Inflammatory macrophage (primary cell): ENCODE measurements at places on chromosomes 1 and 21.

- peak; percentile 63 for DNase-seq
Observed at GRCh38 chr1:21937372-21938121, 437 bp upstream of the HSPG2 start.

- no peak for DNase-seq
Observed at GRCh38 chr1:171110621-171111326, 20.1 kb downstream of the FMO3 start.

DNA sequence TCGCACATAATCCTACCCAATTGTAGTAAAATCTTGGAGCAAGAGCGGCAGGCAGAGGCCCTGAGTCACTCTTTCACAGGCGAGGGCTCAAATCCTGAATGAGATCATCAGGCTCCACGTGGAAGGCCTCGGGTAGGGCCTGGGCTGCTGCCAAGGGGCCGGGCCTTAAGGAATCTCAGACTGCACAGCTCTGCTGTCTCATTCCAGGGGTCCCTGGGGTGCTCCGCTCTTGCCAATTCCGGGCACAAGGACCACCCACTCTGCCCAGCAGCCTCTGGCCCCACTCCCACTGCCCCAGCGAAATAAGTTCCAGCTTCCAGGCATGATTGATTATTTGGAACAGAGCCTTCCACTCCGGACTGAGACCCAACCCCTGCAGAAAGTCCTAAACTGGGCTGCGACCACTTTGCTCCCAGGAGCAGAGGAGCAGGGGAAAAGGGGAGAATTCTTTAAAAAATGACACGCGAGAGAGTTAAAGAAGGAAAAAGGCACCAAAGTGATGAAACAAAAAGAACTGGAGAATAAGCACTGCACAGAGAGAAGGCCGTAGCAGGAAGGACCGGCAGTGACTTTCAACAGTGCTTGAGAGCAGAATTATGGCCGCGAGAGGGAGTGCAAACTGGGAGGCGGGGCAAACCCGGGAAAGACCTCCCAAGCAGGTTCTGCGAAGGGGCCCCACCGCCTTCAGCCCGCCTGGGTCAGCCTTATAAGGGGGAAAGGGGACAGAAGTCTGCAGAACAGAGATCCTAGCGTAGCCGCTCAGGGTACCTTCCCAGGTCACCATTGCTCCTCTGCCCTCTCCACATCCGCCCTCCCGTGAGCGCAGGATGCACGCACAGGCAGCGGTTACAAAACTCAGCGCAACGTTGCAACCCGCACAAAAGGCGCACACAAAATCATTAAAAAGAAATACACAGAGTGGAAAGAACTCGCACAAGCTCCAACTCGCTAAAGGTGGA, 2.0 kb downstream of the ADAMTS1 start:
- no peak for DNase-seq

DNA sequence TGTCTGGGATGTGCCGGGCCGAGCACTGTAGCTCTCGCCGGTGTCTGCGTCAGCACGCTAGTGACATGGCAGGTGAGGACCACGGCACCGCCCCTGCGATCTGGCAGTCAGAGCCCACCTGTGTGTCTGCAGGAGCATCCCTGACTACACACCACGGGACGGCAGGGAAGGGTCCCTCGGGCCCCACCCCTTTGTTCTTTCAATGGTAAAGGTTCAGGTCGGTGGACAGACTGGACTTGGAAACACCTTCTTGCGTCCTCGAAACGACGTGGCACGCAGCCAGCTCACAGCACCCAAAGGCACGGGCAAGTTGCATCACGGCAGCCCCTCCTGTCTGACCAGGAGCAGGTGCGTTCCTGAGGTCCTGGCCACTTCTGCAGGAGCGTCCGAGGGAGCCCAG, 3.7 kb upstream of the SAMD11 start:
- no peak for DNase-seq

- DNase-seq = no peak
Observed at GRCh38 chr21:33370305-33370704, 32.9 kb upstream of the IFNGR2 start.
